Right forelimb (tissue), 1 donor: ENCODE measurements at places on chromosomes 6 and 20.

DNA sequence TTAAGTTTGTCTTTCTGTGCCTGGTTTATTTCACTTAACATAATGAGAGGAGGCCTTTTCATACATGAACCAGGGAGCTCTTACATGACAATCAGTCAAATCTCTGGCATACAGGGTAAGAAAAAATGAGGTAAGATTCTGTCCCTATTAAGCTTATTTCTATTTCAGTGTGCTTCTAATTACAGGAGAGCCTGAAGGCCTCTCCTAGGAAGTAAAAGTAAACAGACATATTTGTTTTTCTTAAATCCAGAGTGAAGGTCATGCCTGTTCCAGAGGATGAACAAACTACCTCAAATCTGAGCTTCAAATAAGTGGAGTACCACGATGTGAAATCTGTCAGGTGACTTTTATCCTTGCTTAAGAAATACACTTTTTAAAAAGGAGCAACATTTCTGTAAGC lies 72.6 kb downstream of the POPDC3 start:
- DNase-seq, result no peak

- no peak for DNase-seq
Measured at GRCh38 chr20:36465109-36466080, 75.9 kb upstream of the MYL9 start.

DNA sequence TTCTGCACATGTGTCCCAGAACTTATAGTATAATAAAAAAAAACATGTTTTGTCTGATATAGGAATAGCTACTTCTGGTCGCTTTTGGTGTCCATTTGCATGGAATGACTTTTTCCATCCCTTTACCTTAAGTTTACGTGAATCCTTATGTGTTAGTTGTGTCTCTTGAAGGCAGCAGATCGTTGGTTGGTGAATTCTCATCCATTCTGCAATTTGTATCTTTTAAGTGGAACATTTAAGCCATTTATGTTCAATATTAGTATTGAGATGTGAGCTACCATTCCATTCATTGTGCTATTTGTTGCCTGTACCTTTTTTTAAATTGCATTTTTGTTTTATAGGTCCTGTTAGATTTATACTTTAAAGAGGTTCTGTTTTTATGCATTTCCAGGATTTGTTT lies 55.1 kb upstream of the PHIP start:
- no peak for DNase-seq

DNA sequence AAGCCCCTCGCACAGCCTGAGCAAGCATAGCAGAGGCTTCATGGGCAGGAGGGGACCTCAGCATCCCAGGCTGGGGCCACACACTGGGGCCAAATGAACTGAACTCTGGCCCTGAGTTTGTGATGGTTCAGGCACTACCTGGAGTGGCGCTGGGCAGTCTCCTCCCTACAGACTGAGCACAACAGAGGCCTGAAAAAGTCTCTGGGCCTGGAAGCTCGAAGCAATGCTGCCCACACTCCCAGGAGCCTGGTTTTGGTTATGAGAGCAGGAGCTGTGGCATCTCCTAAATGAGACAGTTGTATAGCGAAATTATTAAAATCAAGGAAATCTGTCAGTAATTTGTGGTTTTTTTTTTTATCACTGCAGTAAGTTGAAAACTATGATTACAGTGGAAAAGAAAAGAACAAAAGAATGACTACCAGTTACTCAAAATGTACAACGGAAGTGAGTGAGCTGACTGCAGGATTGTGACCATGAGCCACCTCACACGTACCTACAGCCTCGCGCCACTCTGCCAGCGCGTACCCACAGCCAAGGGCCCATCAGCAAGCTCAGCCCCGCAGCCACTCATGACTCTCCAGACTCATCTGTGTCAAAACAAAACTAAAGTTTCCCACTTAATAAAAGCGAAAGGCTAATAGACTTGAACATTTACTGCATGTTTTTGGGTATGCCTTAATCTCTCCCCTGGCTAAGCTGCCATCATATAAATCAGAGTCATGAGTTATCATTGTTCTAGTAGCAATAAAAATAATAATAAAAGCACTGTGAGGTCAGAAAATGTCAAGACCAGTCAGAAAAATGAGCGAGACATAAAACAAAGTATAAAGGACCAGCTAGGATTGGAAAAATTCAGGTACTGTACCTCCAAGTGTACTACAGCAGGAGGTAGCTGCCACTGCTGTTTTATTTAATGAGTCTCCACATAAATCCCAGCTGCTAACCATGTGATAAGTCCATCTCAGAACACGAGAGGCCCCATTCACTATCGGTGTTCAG lies 177.0 kb downstream of the FOXC1 start:
- no peak for DNase-seq

- no peak for DNase-seq
Measured at GRCh38 chr20:34945315-34946077, 10.1 kb downstream of the GSS start.

GRCh38 chr6:131362070-131362469 lies 211.0 kb upstream of the ARG1 start:
- no peak for DNase-seq

- peak; percentile 56 for DNase-seq
Measured at GRCh38 chr6:46491628-46492547, 639 bp upstream of the RCAN2 start.
